ENCODE measurements at places on chromosomes 7 and 10.

- DNase-seq, result no peak
These were observed 244.4 kb downstream of the TNS3 start for GRCh38 chr7:47337531-47337930.

DNA sequence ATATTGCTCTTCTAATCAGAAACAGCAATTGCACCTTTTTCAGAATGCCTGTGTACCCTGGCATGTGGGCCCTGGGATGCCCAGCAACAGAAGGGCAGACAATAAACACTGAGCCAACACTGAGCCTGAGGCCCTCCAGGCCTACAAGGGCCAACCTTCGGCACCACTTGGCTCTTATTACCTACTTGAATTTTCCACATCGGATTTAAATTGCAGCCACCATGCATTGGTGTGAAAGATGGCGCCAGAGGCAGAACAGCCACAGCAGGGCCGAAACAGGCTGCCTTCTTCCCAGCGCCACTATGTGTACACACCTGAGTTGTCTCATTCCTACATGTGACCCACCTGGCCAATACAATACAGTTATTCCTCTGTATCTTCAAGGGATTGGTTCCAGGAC, 51.4 kb upstream of the EZH2 start:
- no peak for DNase-seq

DNA sequence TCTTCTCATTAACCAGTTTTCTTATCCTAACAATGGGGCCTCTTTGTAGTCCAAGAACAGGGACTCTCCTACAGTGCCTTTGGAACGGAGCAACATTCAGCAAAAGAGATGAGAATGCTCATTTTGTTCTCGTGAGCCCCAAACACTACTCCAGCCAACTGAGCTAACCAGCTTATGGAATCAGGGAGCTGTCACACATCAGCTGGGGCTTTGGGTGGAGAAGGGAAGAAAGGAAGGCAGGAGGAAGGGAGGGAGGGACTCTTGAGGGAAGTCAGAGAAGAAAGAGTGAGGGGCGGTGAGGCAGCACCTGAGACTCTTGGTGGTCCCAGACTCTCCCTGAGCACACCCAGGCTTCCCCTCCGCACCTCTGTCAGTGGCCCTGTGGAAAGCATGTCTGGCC, 123.1 kb downstream of the CLEC2L start:
- DNase-seq, result no peak

GRCh38 chr7:141333459-141333858, 217.8 kb upstream of the AGK start:
- DNase-seq, result no peak

- DNase-seq, result no peak
These were observed 60.2 kb downstream of the WIPF3 start for GRCh38 chr7:29866490-29866930.

DNA sequence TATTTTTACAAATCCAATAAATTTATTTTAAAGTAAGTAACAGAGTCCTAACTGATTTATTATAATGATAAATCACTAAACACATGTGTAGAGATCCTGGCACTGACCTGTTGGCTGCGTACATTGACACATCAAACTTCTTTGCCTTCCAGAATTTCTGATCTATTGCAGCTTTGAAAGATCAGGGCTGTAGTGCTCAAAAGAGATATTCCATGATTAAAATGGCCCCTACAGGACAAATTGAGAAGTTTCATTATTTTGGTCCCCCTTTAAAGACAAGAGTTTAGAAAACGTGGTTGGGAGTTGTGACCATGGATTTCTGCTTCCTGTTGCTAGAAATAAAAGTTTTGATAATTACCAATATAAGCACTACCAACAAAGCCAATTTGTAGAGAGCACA, 87.7 kb upstream of the PDK4 start:
- no peak for DNase-seq

GRCh38 chr7:125278318-125278717, 348.7 kb upstream of the POT1 start:
- no peak for DNase-seq

DNA sequence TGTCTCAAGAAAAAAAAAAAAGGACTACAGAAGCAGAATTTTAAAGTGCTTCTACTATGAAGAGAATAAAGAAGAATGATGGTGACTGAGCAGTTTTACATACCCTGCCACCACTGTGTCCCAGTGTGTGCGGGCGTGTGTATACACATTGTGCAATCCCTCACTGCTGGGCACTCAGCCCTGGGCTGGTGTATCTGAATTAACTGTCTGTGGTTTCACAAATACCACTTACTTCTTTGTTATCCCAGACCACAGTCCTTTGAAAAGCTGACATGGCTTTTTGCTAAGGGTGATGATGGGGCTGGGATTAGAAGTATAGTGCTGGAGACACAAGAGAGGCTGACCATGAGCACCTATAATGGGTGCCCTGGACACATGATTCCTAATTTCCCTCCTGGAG, 21.1 kb upstream of the TRPV6 start:
- no peak for DNase-seq

DNA sequence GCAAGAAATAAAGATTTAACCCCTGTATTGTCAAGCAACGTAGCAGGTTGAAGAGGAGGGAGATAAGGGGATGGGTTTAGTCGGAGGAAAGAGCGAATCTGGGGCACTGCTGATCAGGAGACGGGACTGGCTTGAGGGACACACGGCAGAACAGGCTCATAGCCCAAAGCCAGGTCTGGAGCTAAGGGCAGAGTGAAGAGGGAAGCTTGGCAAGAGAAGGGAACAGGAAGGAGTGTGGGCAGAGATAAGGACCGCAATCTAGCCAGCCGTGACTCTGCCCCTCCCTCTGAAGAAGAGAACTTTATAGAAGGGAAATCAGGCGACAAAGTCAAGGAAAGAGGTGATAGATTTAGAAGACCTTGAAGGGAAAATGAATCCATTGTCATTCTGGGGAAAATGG, 67.6 kb downstream of the CAV1 start:
- DNase-seq, result no peak
